NCI-H446 (cell line): ENCODE measurements at places on chromosomes 5 and 9.

- DNase-seq: no peak
Observed at GRCh38 chr9:77038281-77039036, 19.0 kb downstream of the FOXB2 start.

DNA sequence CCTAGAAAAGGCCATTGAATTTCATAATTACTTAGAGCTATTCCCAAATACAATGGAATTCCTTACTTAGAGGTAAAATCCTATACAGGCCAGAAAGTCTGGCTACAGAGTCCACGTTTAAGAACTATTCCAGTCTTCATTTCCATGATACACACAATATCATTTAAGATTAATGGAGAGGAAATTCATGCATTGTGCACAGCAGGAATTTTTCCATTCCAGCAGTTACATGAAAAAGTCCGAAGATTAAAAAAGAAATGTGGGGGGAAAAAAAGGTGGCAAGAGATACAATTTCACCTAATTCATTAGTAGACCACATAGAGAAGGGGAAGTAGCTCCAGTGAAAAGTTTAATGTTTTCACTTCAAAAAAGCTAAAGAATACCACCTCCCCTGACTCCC is 63.1 kb downstream of the CHD1 start:
- no peak for DNase-seq

DNA sequence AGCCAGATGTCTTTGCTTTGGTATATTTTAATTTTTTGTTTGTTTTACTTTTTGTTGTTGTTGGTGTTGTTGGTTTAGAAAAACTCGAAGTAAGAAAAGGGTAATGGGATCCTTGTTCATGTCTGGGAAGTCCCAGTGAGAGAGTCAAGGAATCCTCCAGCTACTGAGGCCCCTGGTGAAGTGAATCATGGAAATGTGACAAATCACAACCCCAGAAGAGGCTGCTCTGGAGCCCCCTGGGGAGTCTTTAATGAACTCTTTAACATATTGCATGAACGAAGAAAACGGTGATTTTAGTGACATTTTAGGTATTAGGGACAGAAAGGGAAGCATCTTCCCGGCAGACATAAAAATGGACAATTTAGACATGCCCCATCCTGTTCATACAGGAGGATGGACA is 41.3 kb downstream of the TMEM174 start:
- DNase-seq: no peak

DNA sequence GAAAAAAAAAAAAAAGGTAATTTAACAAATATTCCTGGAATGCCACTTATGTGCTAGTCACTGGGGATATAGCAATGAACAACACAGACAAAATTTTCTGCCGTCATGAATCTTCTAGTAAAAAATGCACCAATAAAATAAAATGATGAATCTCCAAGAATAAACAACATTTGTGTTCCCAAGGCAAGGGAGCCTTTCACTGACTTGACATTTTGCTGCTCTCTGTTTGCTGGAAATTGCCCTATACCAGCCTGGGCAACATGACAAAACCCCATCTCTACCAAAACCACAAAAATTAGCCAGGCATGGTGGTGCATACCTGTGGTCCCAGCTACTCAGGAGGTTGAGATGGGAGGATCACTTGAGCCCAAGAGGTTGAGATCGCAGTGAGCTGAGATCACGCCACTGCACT is 64.5 kb upstream of the ERBIN start:
- no peak for DNase-seq

- no peak for DNase-seq
Observed at GRCh38 chr5:72163349-72163983, 56.2 kb downstream of the MAP1B start.

DNA sequence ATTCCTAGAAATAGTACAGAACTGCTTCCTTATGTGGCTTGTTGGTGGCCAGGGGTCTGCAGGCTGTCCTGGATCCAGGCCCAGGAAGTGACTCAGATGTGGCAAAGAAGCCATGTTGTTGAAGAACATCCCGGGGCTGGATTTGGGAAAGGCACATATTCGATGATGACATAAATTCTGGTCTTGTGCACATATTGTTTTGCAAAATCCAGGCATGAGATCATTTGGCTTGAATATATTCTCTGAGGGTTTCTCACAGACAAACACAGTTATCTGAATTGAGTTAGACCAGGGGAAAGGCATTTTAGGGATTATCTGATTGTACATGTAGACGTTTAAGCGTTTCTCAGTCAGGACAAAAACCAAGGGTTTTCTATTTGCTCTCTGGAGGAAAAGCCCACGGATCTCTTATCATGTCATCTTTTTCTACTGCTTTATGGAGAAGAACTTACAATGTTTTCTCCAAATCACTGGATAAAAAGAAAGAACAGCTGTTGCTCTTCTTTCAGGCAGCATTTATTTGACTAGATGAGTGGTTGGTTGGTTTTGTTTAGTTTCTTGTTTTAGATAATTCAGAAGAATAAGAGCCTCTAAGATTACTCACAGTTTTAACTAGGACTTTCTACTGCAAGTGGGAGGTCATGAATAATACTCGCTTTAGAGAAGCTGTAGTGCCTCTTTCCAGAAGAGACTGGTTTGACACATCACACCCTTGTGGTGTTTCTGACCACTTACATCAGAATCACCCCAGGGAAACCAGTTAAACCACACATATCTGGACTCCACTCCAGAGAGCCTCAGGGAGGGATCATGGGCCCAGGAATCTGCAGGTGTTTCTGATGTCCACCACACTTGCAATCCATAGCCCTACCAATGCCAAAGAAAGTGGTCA is 29.5 kb upstream of the LHFPL2 start:
- DNase-seq: peak; percentile 21

DNA sequence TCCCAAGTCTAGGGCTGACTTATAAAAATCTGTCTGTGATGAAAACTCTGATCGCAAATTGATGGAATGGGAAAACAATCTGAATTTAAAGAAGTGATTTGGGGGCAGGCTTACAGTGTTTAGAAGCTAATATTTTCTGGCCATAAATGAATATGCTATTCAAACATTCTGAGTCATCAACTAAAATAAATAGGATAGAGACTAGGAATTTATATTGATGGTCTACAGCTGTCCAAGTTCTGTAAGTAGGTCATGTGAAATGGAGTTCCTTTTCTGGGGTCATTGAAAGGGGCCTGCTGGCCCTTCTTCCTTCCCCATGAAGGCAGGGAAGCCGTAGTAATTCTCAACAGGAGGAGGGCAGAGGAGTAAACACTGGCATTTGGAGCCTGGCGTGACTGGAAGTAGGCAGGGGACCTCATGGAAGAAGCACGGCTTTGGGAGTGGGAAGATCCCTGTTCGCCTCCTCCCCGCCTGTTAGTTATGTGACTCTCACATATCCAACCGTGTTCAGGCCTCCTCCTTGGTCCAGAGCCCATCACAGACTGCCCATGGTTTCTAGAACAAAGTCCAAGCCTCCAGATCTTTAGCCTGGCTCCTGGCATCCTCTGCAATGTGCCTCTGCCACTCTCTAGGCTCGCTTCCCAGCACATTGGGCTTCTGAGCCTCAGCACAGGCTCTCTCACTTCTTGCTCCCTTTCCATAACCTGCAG is 31.7 kb downstream of the ALG2 start:
- DNase-seq: no peak
